Stimulated activated CD8-positive, alpha-beta memory T cell treated with anti-CD3 and anti-CD28 coated beads, Interleukin-4, amount 100 ng/mL, for 4 hours (primary cell): ENCODE measurements at places on chromosomes 2 and 18.

GRCh38 chr2:161250864-161251436, 57.3 kb upstream of the PSMD14 start:
- DNase-seq = no peak

GRCh38 chr2:120683081-120683480, 52.6 kb upstream of the GLI2 start:
- DNase-seq = no peak

DNA sequence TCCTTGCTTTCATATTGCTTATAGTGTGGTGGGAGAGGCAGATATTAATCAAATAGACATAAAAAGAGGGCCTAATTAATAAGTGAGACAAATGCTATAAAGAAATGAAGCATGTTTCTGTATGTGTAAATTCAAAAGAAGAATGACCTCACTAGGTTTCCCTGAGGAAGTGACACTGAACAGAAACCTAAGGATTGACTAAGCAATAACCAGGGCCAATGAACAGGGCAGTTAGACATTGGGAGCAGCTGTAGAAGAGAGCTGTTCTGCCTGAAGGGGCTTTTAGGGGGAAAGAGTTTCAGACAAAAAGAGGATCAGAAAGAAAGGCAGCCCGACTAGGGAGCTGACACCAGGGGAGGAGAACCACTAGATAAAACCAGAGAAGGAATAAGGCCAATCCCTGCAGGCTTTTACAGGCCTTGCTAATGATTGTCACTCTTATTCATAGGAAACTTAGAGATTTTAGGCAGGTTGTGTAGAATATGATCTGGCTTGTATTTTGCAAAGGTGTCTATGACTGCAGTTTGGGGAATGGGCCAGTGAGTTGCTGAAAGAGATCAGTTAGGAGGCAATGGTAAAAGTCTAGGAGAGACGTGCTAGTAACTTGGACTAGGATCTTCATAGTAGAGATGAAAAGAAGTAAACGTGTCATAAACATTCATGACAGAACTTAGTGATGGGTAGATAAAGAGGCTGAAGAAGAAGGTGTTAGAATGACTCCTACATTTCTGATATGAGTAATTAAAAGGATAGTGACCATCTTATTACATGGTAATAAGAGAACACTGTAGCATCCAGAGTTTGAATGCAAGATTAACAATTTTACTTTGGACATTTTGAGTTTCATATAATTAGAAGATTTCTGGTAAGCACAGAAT, 26.8 kb upstream of the NABP1 start:
- no peak for DNase-seq

GRCh38 chr2:121662656-121663055, 13.4 kb upstream of the CLASP1 start:
- DNase-seq = no peak

DNA sequence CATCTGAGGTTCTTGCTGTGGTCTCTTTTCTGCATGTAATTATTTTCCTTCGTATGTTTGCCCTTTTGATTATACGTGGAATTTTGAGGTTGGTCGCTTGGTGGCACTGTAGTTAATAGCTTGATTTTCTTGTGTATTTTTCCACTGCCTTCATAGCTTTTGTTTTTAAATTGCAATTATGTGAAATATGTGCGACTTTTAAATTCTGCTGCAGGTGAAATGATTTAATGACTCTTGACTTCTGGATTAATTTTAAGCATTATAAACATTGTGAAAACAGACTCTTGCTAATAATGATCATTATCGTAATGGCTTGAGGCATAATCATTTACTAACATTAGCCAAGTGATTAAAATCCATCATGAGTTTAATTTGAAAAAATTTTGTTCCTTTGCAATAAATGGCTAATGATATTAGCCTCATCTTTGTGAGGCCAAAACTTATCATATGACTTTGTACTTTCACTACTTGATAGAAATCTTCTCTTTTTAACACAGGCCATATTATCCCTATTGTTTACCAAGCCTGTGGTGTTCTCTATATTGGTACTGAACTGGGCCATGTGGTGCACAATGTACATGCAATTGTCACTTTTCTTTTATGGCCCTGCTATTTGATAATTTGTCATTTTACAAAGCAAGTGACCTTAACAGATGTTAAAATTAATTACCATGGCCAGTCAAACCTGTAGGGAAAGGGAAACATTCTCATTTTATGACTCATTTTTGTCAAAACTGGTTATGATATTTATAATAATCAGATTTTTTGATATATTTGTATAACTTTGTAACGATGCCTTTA, 62.8 kb upstream of the NEUROD1 start:
- no peak for DNase-seq

DNA sequence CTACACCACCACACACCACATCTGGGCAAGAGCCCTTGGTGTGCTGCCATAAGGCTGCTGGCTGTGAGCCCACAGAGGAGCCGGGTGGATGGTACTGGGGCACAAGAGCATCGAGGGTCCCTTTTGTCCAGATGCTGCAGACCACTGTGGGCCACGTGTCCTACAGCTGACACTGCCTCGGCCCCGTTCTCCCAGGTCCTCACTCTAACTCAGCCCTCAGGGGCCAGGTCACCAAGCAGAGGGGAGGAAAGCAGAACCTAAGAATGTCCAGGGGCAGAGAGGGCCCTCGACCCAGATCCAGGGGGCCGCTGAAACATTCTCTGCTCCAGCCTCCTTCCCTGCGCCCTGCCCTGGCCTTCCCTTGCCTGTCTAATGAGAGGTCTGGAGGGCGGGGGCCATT, 91.7 kb upstream of the ASB18 start:
- DNase-seq = no peak

- DNase-seq = no peak
Measured at GRCh38 chr2:83827618-83828017, 631.5 kb downstream of the SUCLG1 start.
